SJSA1 (cell line): ENCODE measurements at places on chromosomes 2 and 18. TPM values are rescaled to one million over a fixed set of nuclear protein-coding genes. Genes with fewer than 3 reads are reported as not detected.

The EPHA4 gene
- total RNA-seq = 1.3 and 2.7 TPM in 2 replicates

The FOXI3 gene
- not detected in 2 replicates for total RNA-seq

The TUBA3D gene
- total RNA-seq = not detected in 2 replicates

The RAB27B gene
- total RNA-seq = 0.88 and 1.1 TPM in 2 replicates

The ACMSD gene
- total RNA-seq = not detected in 2 replicates

The CYS1 gene
- total RNA-seq = 13.7 and 21.3 TPM in 2 replicates

The ANKRD30BL gene
- not detected in 2 replicates for total RNA-seq

The ACTR3 gene
- total RNA-seq = 698 and 739 TPM in 2 replicates

The GAL3ST2 gene
- not detected in 2 replicates for total RNA-seq

The ELAC1 gene
- 6.1 and 8.2 TPM in 2 replicates for total RNA-seq

The ABCG5 gene
- not detected in 2 replicates for total RNA-seq

The ANKRD29 gene
- 0.34 TPM in 1 of 2 replicates, not detected in the other for total RNA-seq
